Astrocyte (in vitro differentiated cells and primary cell): ENCODE measurements at places on chromosomes 5 and 9. TPM values are rescaled to one million over a fixed set of nuclear protein-coding genes. Genes with fewer than 3 reads are reported as not detected.

DNA sequence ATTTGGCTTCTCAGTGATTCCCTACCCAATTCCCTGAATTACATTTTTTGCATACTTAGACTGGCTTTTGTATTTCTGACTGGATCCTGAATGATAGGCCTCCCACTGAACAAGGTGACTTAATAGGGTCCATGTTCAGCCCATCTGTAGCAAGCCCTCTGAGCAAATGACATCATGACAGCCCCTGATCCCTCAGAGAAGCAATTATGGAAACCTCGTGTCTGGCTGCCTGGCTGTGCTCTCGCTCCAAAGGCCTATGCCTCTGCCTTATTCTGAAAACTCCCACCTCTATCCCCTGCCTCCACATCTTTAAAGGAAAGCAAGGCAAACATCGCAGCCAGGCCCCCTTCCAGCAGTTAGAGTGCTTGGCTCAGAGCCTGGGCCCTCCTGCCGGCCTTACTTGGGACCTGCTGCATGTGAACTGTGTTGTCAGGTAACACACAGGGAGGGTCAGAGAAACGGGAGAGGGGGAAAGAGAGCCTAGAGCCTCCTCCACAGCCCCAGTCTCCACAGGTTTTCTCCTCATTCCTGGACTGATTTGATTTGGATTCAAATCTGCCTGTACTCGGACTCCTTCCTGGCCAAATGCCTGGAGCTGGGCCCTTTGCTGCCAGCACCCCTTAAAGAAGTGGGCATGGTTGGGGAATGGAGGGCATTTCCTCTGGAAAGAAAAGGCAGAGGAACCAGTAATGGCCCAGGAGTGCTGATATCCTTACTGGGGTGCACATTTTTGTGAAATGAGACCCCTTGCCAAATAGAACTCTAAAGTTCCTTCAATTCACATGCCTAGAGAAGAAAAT, 3.8 kb downstream of the DCANP1 start:
- no peak overlapping the region for H3K4me3 ChIP-seq
- peaks cover 7% of the 10 kb centered on the region for H3K27me3 ChIP-seq
- H3K36me3 ChIP-seq: no peaks in the 10 kb centered on the region
- no peak for DNase-seq
- H3K4me1 ChIP-seq: peaks cover 6% of the 10 kb centered on the region
- H3K27ac ChIP-seq: no peak overlapping the region

CNTFR gene
- 6.6 and 7.4 TPM in 2 replicates for total RNA-seq

SLC26A2 gene
- total RNA-seq: 19.8 and 25.2 TPM in 2 replicates

GRCh38 chr5:123297198-123297831, 125.9 kb downstream of the CEP120 start:
- no peaks in the 10 kb centered on the region for H3K36me3 ChIP-seq
- H3K27ac ChIP-seq: no peak overlapping the region
- no peak for DNase-seq

GAS1 gene
- total RNA-seq: 4.3 and 5.1 TPM in 2 replicates

DNA sequence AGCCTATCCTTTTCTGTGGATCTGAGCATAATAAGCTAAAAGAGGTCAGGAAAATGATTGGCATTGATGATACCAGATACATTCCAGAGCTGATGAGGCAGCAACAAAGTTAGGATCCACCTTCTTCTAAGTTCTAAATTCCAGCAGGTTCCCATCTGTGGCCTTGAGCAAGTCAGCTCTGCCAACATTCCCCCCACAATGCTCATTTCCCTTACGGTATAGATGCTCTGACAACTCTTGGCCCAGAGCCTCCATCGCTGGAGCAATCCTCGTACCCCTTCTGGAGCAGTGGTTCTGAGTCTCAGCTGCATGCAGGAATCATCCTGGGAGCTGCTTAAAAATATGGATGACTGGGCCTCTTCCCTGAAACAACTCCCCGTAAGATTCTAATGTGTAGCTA, 78.1 kb downstream of the MED27 start:
- no peak for DNase-seq
- no peak overlapping the region for H3K4me3 ChIP-seq
- no peak overlapping the region for H3K27ac ChIP-seq
- H3K4me1 ChIP-seq: peaks cover 10% of the 10 kb centered on the region
- H3K36me3 ChIP-seq: no peaks in the 10 kb centered on the region

GRCh38 chr5:89988129-89988810, 421.3 kb downstream of the CETN3 start:
- DNase-seq: no peak
- H3K27ac ChIP-seq: no peak overlapping the region
- no peaks in the 10 kb centered on the region for H3K27me3 ChIP-seq
- H3K4me3 ChIP-seq: no peak overlapping the region
- peaks cover 4% of the 10 kb centered on the region for H3K4me1 ChIP-seq

DNA sequence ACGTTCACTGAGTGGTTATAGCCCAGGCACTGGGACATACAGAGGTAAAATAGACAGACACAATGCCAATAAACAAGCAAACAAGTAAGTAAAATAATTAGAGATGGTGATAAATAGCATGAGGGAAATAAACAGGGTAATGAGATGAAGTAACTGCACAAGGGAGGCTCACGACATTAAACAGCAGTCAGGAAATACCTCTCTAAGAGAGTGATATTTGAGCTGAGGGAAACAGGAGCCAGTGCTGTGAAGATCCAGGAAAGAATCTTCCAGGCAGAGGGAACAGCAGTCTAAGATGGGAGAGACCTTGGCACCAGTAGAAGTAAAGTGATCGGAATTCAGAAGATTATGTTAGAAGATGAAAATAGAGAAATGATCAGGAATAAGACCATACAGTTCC, 279.4 kb downstream of the HINT1 start:
- no peaks in the 10 kb centered on the region for H3K27me3 ChIP-seq
- DNase-seq: no peak
- H3K4me3 ChIP-seq: no peak overlapping the region

- no peaks in the 10 kb centered on the region for H3K27me3 ChIP-seq
- DNase-seq: no peak
- peaks cover 14% of the 10 kb centered on the region for H3K36me3 ChIP-seq
Measured at GRCh38 chr5:111743512-111743911, 13.5 kb downstream of the NREP start.

DNA sequence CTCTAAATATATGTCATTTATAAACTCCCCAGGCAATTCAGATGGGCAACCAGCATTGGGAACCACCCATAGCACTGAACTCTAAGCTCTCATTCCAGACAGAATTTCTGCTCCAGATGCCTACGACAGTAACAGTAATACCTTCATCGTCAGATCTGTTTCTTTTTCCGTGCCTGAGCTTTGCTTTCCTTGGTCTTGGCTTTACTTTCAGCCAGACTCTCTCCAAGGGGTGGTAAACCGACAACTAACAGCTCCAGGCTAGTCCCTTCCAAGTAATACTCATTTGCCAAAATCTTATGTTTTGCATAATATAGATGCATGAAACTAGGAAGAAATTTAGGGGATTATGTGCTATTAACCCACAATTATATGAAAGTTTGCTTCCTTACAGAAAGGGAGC, 102.3 kb downstream of the PJA2 start:
- DNase-seq: no peak
- H3K36me3 ChIP-seq: no peaks in the 10 kb centered on the region
- H3K4me3 ChIP-seq: no peak overlapping the region

GRCh38 chr5:14593326-14594021, 11.9 kb downstream of the OTULINL start:
- DNase-seq: peak; percentile 52
- no peaks in the 10 kb centered on the region for H3K36me3 ChIP-seq
- no peak overlapping the region for H3K4me3 ChIP-seq
- no peaks in the 10 kb centered on the region for H3K27me3 ChIP-seq

- H3K36me3 ChIP-seq: no peaks in the 10 kb centered on the region
- no peak for DNase-seq
- no peaks in the 10 kb centered on the region for H3K4me1 ChIP-seq
- H3K27ac ChIP-seq: no peak overlapping the region
- H3K4me3 ChIP-seq: no peak overlapping the region
Measured at GRCh38 chr9:90883661-90884060, 82.0 kb downstream of the SYK start.

DNA sequence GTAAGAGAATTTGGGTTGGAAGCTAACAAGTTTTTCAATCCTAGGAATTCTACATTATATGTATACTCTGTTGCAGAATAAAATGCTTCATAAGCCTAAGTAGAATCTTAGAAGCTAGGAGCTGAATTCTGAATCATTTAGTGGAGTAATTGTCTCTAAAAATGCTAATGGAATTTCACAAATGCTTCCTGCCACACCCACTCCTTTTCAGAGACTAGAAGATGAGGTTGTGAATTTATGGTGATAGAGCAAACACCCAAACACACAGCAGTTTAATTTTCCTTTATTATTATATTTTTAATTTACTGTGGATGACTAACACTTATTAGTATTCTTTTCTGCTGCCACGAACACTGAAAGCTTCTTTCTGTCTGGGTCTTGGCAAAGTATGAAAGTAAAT, 208.0 kb upstream of the PDE4D start:
- H3K4me1 ChIP-seq: no peaks in the 10 kb centered on the region
- no peaks in the 10 kb centered on the region for H3K27me3 ChIP-seq
- DNase-seq: peak; percentile 17
- H3K4me3 ChIP-seq: no peak overlapping the region

- no peak overlapping the region for H3K27ac ChIP-seq
- no peak for DNase-seq
- H3K4me3 ChIP-seq: no peak overlapping the region
- H3K36me3 ChIP-seq: no peaks in the 10 kb centered on the region
Measured at GRCh38 chr5:670396-671270, 22.5 kb downstream of the TPPP start.

DNA sequence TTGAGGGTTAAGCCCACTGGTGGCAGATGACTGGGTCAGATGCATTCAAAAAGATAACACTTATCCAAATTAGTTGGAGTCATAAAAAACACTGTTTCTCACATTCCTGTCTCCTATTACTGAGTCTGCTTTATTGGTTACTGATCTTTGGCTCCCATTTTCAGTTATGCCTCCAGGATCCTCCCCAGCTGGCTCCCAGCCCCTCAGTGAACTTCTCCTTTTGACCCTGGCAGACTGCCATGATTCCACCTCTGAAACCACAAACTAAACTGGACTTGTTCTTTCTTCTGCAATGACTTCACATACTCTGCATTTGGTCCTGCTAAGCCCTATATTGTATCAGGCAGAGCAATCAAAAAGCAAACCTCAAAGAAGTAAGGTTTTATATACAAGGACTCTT, 860.8 kb upstream of the DMAC1 start:
- DNase-seq: peak; percentile 75
- no peak overlapping the region for H3K27ac ChIP-seq
- H3K36me3 ChIP-seq: no peaks in the 10 kb centered on the region

CDKN2B-AS1 gene
- total RNA-seq: 2.3 TPM in 2 replicates

- no peak overlapping the region for H3K27ac ChIP-seq
- H3K27me3 ChIP-seq: no peaks in the 10 kb centered on the region
- no peaks in the 10 kb centered on the region for H3K36me3 ChIP-seq
- no peak overlapping the region for H3K4me3 ChIP-seq
- peaks cover 7% of the 10 kb centered on the region for H3K4me1 ChIP-seq
Measured at GRCh38 chr5:175059687-175060211, 335.4 kb downstream of the MSX2 start.

DNA sequence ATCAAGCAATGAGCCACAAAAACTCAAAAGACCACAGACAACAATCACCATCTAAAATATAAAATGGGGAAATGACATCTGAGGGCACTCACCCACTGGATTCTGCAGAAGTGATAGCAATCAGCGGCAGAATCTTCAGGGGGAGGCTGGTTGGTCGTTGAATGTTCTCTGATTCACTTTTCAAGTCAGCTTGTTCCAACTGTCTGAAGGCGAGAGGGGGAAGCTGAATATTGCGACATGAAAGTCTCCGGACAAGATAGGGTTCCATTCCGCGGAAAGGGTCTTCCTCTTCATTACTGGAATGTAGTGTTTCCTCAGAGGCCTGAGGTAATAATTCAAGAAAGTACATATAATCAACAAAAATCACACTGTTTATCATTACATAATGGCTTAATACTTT, 94.9 kb upstream of the PDE4D start:
- no peaks in the 10 kb centered on the region for H3K36me3 ChIP-seq
- no peak for DNase-seq
- no peaks in the 10 kb centered on the region for H3K4me1 ChIP-seq

NAIP gene
- total RNA-seq: 5.1 and 6.0 TPM in 2 replicates

DNA sequence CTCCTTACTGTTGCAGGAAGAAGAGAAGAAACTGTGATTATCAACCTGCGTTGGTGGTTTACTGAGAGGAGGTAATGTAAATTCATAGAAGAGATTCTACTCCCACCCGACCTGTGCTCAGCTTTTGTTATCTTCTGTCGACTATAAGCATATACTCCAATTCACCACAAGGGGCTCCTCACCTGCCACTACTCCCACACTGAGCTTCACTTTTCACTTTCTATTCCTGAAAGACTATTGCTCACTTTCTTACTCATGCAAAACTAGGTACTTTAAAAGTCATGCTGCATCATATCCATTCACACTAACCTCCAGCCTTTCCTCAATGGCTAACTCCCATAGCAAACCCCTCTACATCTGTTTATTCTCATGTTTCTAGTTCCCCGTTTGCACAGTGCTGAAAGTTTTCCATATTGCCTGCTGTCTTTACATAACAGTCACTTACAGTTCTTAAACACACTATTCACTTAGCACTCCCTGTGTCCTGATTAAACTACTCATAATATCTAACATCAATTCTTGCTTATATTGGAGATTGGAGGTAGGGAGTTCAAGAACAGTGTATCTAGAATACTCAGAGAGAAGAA, 1062.6 kb downstream of the NR2F1-AS1 start:
- H3K27me3 ChIP-seq: no peaks in the 10 kb centered on the region
- H3K4me1 ChIP-seq: no peaks in the 10 kb centered on the region
- peak; percentile 45 for DNase-seq

DNA sequence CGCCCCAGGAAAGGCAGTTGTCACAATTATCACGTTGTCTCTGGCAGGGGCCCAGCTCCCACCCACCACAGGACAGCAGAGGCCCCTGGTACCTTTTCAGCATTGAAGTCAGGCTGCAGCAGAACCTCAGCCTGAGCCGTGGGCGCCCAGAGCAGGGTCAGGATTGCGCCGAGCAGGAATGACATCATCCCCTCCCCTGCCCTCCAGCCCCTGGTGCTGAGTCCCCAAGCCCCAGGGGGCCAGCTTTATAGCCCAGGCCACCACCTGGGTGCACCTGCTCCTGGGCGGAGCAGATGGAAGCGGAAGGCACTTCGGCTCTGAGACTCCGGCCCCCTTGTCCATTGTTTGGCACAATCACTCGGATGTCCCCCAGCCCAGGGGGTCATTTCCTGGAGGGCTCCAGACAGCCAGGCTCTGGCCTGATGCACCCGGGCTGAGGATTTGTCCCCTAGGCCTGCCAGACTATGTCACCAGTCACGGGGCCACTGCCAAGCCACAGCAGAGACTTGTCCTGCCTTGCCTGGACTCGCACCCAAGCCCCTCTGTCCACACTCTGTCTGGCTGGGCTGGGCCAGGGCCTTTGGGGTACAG, at the start of gene LCN15:
LCN15 (minus strand) TSS at position 218 of the 591 bp plus-strand sequence; CDS start at position 188, 30 bp downstream.
- H3K36me3 ChIP-seq: no peaks in the 10 kb centered on the region
- H3K27me3 ChIP-seq: peaks cover 3% of the 10 kb centered on the region
- no peaks in the 10 kb centered on the region for H3K4me1 ChIP-seq
- no peak for DNase-seq
